Diencephalon (tissue), 1 donor: ENCODE measurements at places on chromosomes 12 and 14. TPM values are rescaled to one million over a fixed set of nuclear protein-coding genes. Genes with fewer than 3 reads are reported as not detected.

INSM2 gene
- 2.3 TPM for total RNA-seq

KRT71 gene
- not detected for total RNA-seq

MFAP5 gene
- not detected for total RNA-seq

OTUB2 gene
- 11.3 TPM for total RNA-seq

MYL2 gene
- total RNA-seq, result not detected
